ENCODE measurements at places on chromosomes 1 and 21. TPM values are rescaled to one million over a fixed set of nuclear protein-coding genes. Genes with fewer than 3 reads are reported as not detected.
A peak's percentile ranks its signal among the peaks of the same experiment; 100 is the strongest.

The FCRLA gene
- 0.12 TPM for total RNA-seq

DNA sequence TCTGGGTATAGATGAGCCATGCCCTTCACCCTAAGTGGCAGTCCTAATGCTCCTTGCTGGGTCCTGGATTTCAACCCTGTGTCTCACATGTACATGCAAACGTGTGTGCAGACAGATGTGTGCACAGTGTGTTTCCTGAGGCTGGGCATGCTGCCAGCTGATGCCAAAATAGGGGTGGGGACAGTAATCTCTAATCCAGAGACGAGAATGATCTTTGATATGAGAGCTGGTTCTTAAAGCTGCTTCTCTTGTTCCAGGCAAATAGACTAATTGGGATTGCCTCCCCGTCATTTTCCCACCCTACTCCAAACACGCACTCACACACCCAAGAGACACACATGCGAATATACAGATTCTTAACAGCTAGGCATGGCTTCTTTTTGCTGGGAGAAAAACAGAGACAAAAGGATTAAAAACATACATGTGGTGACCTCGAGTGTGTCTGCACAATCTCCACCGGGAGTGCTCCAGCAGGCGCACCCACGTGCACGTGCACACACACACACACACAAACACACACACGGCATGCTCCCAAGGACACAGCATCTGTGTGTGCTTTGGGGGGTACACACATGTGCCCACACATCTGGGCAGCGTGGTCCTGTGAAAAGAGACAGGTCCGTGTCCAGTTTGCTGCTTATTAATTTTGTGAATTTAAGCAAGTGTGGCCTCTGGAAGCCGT, 102.1 kb upstream of the ZBTB40 start:
- no peak for DNase-seq

The MYBPH gene
- not detected for total RNA-seq

The EPHA2 gene
- 8.1 TPM for total RNA-seq

DNA sequence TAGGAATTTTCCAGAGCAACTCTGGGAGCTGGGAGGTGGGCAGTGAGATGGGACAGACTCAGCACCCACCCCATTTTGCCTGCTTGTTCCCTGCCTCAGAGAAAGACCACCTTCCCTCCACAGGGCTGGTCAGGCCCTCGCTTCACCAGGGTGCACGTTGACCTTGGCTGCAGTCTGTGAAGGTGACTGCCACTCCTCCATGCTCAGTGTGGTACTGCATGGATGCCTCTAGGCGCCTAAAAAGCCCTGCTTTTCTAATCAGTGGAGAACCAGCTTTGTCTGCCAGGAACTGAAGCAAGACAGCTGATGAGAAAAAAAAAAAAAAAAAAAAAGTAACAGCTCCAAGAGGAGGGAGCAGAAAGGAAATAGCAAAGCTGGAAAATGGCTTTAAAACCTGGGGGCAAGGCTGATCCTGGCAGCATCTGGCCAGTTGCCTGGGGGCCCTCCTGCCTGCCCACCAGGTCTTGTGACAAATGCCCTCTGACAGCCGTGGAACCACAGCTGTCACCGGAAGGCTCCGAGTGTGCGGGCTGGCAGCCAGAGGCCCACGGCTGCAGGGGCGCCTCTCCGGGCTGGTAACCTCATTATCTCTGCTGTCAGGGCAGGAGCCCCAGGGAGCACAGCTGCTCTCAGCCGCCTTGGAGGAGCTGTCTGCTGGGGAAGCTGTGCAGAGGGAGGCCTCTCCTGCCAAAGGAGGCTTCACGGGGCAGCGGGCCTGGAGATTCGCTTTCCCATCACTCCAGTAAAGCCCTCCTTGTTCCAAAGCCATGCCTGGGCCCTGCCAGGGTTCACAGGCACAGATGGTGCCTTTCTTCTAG, 13.7 kb downstream of the KIAA1614 start:
- peak; percentile 69 for DNase-seq

GRCh38 chr1:113534130-113534817, 144.0 kb downstream of the MAGI3 start:
- no peak for DNase-seq

The TTC22 gene
- 0.31 TPM for total RNA-seq

DNA sequence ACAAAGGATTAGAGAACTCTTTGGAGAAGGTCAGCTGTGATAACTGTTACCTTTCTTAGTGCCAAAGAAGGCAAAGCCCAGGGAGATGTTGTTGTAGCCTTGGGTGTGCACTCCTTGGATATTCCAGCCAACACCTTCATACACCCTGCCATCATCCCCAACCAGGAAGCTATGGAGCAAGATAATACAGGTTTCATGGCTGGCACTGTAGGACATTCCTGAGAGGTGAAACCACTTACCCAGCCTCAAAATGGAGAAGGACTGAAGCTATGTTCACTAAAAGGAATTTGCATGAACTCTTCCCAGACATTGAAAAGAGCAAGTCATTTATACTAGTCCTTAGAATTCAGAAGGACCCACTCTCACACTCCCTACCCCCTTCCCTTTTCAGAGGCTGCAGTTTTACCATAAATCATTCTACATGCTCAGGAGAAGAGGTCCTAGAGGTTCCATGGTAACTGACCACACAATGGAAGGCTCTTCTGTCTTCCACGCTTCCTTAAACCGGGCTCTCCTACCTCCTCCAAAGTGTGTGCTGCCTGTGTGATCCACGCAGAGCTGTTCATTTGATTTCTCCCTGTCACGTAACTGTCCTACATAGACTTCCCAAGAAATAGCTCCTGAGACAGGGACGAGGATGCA, 5.5 kb downstream of the PGLYRP4 start:
- DNase-seq: no peak

DNA sequence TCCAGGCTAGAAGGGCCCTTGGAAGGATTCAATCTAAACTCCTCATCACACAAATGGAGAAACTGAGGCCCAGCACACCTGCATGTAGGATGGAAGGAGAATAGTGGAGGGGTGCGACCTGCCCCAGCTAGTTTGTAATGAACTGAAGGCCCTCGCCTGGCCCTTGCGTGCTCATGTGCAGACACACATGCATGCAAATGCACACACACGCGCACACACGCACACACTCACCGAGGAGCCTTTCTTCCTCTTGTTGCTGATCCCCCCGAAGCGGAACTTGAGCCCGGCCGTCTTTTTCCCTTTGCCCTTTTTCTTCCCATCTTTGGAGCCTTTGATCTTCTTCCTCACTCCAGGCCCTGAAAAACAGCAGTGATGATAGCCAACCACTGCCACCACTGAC, 27.9 kb downstream of the CHD5 start:
- DNase-seq: no peak

The DIO1 gene
- not detected for total RNA-seq

GRCh38 chr1:234861024-234861620, 251.1 kb upstream of the IRF2BP2 start:
- no peak for DNase-seq

The LAMB3 gene
- total RNA-seq: 8.4 TPM

- no peak for DNase-seq
Observed at GRCh38 chr1:57845041-57845440, 421.2 kb upstream of the DAB1 start.

DNA sequence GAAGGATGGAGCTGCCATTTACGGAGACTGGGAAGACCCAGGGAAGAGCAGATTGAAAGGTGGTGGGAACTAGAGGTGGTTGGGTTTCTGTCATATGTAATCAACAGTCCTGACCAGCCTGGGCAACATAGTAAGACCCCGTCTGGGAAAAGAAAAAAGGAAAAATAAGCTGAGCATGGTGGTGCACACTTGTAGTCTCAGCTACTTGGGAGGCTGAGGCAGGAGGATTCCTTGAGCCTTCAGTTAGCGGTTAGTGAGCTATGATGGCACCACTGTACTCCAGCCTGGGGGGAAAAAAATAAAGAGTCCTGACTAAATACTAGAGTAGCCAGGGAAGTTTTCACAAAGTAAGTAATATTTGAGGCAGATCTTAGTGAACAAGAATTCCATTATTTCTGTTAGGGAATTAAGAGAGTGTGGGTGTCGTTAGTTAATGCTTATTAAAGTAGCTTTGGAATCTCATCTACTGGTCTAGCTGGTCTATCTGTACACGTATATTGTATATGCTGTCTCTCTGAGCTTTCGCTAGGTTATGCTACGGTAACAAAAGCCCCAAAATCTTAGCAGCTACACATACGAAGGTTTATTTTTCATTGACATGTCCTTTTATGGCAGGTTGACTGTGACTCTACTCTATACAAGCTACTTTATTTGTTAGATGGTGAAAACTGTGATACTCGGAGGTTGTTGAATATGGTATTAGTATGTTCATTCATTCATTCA, 4.4 kb downstream of the NBPF1 start:
- DNase-seq: no peak

DNA sequence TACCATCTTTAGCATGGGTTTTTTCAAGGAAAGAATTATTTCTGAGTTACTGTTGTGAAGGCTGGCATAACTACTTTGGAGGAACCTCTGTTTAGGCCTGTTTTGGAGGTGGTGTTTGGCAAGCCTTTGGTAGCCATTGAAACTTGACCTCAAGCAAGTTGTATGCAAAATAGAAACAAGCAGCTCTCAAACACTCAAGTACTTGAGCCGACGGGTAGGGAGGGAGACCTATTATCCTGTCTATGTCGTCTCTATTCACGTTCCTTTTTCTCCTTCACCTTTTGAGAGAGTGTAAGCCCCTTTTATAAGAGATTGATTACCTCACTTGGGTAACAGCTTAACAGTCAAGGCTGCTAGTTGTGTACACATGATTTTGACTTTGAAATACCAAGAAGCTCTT, 878.3 kb upstream of the CXADR start:
- no peak for DNase-seq

The MYOC gene
- total RNA-seq: 10.9 TPM

DNA sequence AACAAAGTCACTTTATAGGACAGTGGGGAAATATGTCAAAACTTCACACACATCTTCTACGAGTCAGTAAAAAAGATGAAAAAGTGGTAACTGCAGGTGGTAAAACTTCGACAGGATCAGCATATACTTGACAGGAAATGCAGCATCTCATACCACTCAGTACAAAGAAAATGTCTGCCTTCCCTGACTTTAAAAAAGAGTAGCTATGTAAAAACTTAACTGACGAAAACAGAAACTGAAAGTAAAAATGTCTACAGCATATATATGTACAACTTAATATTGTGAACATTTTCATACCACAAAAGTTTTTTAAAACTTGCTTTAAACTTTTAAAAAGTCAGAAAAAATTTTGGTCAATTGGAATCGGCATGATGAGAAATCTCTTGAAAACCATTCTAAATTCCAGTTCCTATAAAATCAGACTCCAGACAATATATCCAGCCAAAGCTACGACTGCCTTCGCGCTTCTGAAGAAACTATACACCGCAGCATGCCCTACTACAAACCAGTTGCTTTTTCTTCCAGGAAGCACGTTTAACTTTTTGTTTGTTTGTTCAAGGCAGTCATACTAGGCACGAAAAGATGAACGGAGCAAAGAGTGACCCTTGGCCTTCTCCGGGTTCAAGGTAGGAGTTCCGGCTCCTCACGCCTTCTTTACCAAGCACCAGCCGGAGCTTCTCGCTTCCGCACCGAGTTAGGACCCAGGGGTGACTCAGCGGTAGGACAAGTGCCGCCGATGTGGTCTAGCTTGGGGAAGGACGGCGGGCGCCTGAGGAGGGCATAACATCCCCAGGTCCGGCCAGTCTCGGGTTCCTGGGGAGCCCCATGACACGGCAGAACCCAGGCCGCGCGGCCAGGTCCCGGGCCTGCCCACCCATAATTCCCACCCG, 612 bp downstream of the PSMA5 start:
- peak; percentile 62 for DNase-seq

The TTC34 gene
- 0.52 TPM for total RNA-seq

The LHX8 gene
- total RNA-seq: not detected

The APOBEC4 gene
- total RNA-seq: not detected

DNA sequence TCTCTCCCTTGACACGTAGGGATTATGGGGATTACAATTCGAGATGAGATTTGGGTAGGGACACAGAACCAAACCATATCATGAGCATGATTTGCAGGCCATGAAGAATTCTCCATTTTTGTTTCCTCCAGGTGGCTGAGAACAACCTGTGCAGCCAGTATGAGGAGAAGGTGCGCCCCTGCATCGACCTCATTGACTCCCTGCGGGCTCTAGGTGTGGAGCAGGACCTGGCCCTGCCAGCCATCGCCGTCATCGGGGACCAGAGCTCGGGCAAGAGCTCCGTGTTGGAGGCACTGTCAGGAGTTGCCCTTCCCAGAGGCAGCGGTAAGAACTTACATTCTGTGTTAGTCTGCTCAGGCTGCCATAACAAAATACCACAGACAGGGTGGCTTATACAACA, 9.7 kb downstream of the MX1 start:
- no peak for DNase-seq

DNA sequence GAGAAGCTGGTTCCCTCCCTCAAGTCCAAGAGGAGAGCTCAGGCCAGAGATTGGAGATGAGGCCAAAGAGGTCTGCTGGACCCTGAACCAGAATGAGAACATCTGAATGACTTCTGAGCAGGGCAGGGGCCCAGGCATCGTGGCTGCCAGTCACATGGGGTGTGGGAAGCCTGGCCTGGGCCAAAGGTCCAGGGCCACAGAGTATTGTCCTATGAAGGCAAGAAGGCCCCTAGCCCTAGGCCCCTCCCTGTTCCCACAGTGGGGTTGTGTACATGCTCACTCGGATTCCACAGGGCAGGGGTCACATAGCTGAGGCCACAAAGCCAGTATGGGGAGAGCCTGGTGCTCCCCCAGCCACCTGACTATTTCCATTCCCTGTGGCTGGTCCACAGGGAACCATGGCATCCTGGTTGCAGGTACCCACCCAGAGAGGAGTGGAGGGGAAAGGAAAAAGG, 18.5 kb upstream of the SLC1A7 start:
- DNase-seq: no peak

GRCh38 chr1:28898405-28898881, 15.9 kb upstream of the EPB41 start:
- peak; percentile 44 for DNase-seq

GRCh38 chr1:10863886-10864285, 67.4 kb upstream of the CASZ1 start:
- no peak for DNase-seq

- DNase-seq: no peak
Observed at GRCh38 chr21:39849014-39849655, 18.1 kb upstream of the PCP4 start.

DNA sequence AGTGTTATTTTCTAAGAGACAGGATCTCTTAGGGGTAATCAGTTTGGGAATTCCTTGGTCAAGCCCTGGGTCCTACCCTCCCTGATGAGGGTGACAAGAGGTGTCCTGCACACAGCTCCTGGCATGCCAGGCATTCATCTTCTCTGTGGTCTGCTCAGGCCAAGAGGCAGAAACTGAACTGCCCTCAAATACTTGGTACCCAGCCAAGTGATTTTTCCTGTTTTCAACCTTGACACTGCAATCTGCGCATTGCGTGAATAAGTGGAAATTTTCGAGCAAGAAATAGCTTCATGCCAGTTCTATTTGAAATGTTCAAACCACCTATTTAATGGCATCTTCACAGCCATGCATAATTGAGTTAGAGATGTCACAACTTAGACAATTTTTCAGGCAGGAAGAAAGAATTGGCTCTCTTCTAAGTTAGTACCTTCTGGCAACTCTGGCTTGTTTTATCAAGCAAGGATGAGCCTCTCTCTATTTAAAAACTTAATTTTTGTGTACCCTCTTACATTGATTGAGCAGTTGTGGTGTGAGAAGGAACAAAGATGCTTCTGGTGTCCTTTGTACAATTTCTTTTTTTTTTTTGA, 27.0 kb downstream of the DNM3 start:
- no peak for DNase-seq

Measured in left cardiac atrium (tissue), 4 donors.